Posterior vena cava (tissue), 2 donors: ENCODE measurements at places on chromosomes 2 and 18. TPM values are rescaled to one million over a fixed set of nuclear protein-coding genes. Genes with fewer than 3 reads are reported as not detected.

DNA sequence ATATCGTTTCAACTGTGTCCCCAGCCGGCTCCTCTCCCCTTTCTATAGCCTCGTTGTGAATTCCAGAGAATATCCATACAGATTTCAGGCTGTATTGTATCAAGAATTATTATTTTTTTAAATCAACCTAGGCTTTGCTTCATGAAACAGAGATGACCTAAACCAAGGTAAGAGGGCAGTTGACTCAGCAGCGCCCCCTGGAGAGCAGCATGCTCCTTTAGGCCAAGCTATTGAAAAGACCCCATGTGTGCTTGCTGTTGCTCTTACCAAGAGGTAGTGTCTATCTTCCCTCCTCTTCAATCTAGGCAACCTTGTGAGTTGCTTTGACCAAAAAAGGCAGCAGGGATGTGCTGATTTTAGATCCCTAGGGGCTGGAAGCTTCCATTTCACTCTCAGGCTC lies 426.7 kb upstream of the SMIM21 start:
- DNase-seq: no peak

ITSN2 gene
- 57.7 TPM for total RNA-seq

GRCh38 chr2:39913648-39914461 lies 134.8 kb upstream of the THUMPD2 start:
- DNase-seq: no peak

DNA sequence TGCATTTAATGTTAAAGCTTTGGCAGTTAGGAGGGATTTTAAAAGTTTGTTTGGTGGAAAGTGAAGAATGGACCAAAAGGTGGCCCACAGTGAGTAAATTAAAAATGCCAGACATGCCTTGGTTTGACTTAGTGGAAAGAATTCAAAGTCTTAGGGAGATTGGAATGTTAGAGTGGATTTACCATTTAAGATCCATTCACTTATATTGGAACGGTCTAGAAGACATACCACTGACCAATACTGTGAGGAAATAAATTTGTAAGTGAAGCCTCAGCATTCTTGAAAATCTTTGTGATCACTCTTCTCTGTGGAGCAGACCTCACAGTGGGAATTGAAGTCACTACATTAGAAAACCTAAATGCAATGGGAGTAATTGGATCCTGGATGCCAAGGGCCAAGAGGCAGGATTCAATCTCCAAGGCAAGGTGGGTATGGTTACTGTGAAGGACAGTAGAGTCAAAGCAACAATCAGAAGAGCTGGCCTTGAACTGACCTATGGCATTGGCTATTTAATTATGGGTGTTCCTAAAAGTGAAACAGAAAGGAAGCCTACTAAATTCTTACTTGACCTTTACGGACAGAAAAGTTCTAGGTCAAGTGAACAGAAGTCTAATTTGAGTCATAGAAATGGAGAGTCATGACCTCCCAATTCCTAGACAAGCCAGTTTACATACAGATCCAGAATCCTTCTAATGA lies 40.2 kb upstream of the VRK2 start:
- no peak for DNase-seq

GRCh38 chr2:173524256-173524955 lies 169.7 kb downstream of the CDCA7 start:
- no peak for DNase-seq

DNA sequence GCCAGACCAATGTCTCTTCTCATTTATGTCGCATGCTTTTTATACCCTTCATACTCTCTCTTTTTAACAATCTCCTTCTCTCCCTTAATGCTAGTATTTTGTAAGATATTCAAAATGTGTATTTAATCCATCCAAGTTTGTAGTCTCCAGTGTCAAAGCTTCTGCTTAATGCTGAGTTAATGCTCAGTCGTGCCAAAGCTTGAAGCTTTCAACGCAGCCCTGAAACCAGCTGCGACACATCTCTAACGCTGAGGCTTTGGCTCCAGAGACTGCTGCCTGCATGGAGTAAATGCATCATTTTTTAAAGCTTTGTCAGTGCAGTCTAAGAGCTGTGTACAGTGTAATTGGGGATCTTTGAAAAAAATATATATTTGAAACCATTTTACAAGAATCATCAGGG lies 2108.8 kb upstream of the PIK3C3 start:
- DNase-seq: no peak

DNA sequence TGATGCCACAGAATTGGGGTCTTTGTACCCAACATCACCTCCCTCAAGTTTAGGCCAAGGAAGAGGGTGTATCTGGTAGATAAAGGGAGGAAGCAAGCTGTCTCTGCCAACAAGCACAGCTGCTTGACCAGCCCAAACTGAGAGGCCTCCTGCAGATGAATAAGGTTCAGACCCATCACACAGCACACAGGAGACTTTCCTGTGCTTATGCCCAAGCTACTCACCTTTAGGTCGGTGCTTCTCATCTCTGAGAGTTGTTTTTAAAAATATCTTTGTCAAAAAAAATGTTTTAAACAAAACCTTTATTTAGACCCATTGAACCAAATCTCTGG lies 24.7 kb upstream of the SP3 start:
- DNase-seq: no peak

GRCh38 chr18:11336241-11336640 lies 186.9 kb upstream of the PIEZO2 start:
- DNase-seq: no peak

REG1B gene
- total RNA-seq: 3.4 TPM

ZCCHC2 gene
- 25.0 TPM for total RNA-seq

- no peak for DNase-seq
Measured at GRCh38 chr2:62326735-62327134, 130.8 kb downstream of the B3GNT2 start.
